Fibroblast of the aortic adventitia (primary cell): ENCODE measurements at places on chromosomes 2 and 18. TPM values are rescaled to one million over a fixed set of nuclear protein-coding genes. Genes with fewer than 3 reads are reported as not detected.

DNA sequence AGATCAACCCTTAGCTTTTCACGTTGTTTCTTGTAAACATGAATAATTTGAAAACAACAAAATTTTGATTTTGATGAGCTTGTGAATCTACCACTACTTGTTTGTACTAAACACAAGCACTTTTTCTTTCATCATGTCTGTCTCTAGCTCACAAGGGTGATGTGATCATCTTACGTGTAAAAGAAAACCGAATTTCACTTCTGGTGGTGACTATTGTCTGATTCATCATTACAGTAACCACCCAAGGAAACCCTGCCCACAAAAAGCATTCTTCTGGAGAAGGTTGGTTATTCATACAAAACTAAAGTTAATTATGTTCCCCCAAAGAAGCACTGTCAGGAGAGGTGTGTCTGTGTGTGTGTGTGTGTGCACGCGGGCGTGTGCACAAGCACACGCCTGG is 285.4 kb downstream of the ZNF516 start:
- peak; percentile 79 for DNase-seq

- peak; percentile 34 for DNase-seq
These were observed 35.8 kb upstream of the AFF3 start for GRCh38 chr2:100178085-100178788.

Gene GNAL
- 0.16 and 0.63 TPM in 2 replicates for total RNA-seq

DNA sequence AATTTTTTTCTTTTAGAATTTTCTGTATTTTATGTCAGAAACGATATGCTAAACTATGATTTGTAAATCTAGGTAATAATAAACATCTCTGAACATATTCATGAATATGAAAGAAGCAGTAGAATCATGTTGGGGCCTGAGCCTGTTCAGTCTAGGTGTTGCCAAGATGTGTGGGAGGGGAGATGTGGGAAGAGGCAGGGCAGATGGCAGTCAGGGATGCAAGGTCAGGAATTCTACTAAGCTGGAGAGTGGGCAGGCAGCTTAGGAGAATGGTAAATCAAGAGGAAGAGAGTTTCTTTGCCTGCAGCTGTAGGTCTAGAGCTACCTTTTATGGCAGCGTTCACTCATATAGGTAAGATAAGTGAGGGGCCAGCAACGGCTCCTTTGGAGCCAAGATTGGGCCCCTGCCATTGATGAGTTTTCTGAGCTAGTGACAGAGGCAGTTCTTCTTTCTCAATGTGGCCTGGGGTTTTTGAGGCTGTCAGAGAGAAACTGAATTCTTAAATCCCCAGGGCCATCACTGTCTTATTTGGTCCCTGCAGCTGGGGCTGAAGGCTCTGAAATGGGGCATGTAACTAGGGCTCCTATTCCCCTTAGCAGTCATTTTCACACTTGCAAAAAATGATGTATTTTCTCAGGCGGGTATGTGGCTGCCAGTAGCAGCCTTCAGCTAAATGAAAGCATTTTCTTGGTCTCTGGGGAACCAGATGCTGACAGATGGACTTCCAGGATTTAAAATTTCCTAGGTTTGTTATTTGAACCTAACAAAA is 232.8 kb downstream of the PIK3C3 start:
- no peak for DNase-seq

GRCh38 chr2:12284037-12284436 is 432.7 kb upstream of the TRIB2 start:
- DNase-seq: peak; percentile 46

DNA sequence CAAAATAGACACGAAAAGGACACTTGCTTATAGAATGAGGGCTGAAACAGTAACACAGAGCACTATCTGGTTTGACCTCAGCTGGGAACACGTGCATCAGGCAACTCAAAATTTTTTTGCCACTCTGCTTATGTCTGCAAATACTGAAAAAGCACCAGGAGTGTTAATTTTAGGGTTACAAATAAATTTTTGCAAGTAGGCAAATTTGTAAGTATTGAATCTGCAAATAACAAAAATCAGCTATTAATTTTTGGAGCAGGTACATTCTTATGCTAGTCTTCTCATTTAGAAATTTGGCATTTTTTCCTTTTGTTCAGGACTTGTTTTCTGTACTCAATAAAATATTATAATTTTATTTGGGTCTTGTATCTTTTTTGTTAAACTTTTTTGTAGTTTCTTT is 29.7 kb downstream of the DYTN start:
- no peak for DNase-seq

DNA sequence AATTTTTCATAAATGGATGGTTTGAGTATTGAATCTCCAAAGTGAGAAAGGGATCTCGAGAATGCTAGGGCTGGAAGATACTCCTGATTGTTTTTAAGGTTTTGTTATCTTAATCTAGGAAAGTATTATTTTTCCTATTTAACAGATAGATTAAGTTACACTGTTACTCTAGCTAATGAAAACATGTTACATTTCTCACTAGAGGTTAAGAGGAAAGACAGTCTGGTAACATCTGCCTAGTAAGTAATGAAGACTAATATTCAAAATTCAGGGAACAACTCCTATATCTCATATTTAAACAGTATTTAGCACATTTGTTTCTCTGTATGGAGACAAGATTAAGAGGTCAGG is 2.0 kb downstream of the GALNT3 start:
- DNase-seq: no peak

Gene ME2
- 37.9 and 48.6 TPM in 2 replicates for total RNA-seq

DNA sequence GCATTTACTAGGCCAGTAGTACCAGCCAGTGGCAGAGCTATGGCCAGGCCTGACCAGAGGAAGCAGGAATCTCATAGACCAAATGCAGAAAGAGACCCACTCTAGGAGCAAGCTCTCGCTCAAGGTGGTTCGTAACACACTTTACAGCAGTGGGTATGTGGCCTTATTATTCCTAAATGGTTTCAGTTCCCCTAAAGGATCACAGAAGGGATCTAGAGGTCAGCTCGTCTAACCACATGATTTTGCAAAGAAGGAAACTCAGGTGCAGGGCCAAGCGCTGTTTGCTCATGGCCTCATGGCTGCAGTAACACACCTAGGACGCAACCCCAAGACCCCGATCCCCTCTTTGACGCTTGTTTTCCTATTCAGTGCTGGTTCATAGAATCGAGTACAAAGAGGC is 65.5 kb upstream of the ATG16L1 start:
- DNase-seq: no peak

- no peak for DNase-seq
These were observed 425 bp upstream of the SALL3 start for GRCh38 chr18:78979056-78979729.

Gene ALKAL2
- total RNA-seq: 1.3 TPM in 1 of 2 replicates, not detected in the other

DNA sequence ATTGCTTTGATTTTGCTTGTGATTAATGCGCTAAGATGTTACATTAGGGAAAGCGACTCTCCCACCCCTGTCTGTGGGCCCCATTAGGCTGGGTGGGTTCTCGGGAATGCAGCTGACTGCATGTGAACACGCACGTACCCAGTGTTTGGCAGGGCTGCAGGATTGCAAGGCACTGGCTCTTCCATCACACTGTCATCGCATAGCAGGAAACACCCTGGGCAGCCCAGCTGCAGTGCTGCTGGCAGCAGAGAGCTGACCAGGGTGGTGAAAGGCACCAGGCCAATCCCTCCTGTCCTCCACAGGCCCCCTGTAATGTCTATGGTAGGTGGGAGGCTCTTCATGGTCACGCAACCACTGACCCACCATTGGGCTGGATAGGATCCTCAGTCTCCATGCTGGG is 34.4 kb upstream of the FZD7 start:
- DNase-seq: no peak

DNA sequence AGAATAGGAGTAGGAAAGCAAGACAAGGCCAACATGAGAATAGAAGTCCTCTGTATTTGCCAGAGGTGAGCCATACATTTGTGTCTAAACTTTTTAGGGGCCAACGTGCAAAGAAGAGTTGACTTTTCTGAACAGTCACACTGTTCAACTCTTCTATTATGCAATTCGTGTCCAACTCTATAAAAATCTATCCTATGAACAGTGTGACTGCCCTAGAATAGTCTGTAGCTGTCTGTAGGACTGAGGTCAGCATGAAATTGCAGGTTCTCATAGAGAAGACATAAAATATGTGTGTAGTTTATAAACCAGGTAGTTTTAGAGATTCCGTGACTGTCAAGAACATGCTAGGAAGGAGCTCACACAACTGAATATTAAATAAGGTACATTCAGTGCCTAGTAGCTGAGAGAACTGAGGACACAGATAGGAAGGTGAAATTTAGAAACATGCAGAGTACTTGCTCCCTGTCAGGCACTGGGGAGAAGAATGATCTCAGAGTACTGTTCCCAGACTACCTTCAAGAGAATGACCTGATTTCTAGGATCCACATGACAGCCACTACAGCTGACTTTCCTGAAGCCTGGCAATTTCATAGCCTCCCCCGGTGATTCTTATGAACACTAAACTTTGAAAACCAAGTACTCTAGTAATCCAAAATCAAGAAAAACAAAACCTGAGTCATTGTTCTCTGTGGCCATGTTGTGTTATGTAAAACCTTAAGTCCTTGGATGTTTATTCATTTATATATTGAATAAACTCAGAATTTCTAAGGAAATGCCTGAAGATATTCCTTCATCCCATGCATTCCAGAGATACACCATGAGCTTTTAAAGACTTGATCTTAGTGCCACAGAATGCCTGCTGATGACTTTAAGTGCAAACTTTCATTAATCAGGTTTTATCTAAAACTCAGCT is 201.5 kb upstream of the BOD1L2 start:
- peak; percentile 4 for DNase-seq

- DNase-seq: no peak
These were observed 16.5 kb downstream of the OSBPL1A start for GRCh38 chr18:24381126-24381525.

Gene AGXT
- not detected in 2 replicates for total RNA-seq

DNA sequence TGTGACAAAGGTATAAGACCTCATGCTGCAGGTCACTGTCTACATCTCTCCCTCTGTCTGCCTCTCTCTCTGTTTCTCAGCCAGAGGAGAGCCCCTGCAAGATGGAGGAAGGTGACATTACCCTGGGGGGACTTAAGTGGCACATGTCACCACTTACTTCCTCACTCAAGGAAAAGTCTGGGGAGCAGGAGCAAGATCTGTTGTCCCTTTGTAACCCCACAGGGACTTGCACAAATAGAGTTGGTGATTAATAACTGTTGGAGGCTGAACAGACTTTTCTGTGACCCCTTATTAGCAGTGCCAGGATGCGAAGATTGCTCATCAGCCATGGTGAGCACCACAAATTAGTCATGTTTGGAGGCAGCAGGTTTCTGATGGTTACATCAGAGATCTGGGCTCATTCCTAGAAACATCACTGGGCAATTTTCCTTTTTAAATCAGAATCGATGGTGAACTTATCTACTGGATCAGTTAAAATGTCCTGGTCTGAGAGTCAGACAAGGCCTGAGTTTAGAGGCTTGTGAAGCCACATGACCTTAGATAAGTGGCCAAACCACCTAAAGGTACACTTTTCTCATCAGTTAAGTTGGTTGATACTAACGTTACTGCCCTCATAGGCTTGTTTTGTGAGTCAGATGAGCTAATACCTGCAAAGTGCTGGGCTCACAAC is 81.2 kb upstream of the LTBP1 start:
- peak; percentile 97 for DNase-seq

Gene CPO
- total RNA-seq: 0.18 TPM in 1 of 2 replicates, not detected in the other

- no peak for DNase-seq
These were observed 61.2 kb downstream of the FEZ2 start for GRCh38 chr2:36536776-36537175.

Gene HOXD11
- not detected in 2 replicates for total RNA-seq

DNA sequence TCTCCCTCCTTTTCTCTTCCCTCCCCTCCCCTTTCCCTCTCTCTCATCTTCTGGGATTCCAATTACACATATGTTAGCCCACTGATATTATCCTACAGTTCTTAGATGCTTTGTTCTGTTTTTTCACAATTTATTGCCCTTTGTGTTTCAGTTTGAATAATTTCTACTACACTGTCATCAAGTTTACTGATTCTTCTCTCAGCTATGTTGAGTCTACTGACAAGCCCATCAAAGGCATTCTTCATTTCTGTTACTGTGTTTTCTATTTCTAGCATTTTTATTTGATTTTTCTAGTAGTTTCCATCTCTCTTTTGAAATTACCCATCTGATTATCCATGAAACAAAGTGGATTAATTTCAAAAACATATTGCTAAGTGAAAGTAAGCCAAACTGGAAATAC is 219.6 kb downstream of the TNS1 start:
- no peak for DNase-seq

Gene ERMN
- 0.18 TPM in 1 of 2 replicates, not detected in the other for total RNA-seq

DNA sequence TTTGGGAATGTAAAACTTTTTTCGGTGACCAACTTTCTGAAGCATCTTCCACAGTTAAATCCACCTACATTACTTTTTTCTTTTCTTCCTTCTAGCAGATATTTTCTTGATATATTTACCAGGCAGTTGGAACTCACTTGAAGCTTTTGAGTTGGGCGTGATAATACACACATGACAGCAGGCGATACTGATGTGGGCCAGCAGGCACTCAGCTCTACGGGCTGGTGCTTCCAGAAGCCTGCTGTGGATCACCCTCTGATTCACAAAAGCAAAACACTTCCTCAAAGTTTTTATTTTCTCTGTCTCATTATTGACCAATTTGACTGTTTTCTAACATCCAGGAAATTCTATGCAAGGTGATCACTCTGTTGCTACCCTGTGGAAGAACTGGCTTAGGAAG is 22.9 kb downstream of the GRHL1 start:
- no peak for DNase-seq

GRCh38 chr2:118816669-118817068 is 30.8 kb downstream of the EN1 start:
- DNase-seq: no peak

Gene GALR1
- total RNA-seq: under 0.01 TPM in 1 of 2 replicates, not detected in the other

DNA sequence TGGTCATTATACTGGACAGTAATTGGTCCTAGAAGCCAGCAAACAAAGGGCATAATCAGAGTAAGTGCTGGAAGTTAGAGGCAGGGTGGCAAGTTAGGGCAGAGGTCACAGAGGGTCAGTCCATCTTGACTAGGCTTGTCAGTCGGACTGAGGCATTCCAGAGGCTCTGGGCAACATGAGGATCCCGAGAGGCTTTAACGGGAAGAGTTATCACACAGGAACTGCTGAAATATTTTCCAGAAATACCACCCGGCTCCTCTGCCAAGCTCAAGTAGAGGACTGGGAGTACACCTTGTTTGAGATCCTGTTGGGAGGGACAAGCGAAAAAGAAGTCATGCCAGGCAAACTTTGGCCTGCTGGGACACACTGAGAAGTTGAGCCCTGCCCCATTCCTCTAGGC is 13.7 kb downstream of the C2orf81 start:
- no peak for DNase-seq

- DNase-seq: no peak
These were observed 189.6 kb downstream of the GALNT1 start for GRCh38 chr18:35771172-35771571.

Gene TCF7L1
- 3.5 and 3.7 TPM in 2 replicates for total RNA-seq

Gene SCG2
- total RNA-seq: 0.63 and 3.4 TPM in 2 replicates

DNA sequence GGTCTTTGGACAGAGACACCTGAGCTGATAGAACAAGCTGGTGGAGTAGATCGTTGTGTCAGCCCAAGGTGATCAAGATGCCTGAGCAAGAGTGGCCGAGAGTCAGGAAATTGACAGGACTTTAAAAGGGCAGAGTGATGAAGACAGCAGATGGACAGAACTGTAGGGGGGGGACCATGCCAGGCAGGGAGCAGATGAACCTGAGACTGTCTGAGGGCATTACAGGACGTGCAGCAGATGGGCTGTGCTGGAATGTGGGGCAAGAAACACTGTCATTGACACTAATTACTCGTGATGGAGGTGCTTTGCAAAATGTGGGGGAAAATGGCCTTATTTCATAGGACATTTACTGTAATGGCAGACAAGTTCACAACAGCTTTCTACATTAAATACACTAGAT is 225.0 kb downstream of the THSD7B start:
- DNase-seq: no peak
